AG08396 (cell line): ENCODE measurements at places on chromosomes 12 and 14.
A peak's percentile ranks its signal among the peaks of the same experiment; 100 is the strongest.

GRCh38 chr12:5661811-5662210 is 229.9 kb downstream of the NTF3 start:
- no peak for DNase-seq

DNA sequence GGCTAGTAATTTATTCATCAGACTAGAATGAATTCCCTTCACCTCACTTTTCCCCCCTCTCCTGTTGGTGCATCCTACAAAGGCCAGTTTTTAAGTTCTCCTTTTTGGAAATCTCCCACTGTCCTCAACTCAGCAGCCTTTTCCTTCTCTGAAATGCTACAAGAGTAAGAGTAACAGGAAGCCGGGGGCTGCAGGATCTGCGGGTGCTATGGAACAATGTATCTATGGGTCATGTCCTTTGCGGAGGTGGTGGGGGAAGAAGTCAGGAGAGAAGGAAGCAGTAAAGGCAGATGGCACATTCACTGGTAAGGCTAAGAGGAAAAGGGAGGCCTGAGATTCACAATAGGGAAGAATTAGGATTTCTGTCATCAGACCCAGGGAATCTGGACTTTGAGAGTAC is 22.2 kb upstream of the TESC start:
- DNase-seq, result no peak

- DNase-seq, result no peak
These were observed 8.5 kb downstream of the ATF7 start for GRCh38 chr12:53617700-53618099.

GRCh38 chr12:129605666-129606065 is 298.2 kb downstream of the TMEM132D start:
- no peak for DNase-seq

DNA sequence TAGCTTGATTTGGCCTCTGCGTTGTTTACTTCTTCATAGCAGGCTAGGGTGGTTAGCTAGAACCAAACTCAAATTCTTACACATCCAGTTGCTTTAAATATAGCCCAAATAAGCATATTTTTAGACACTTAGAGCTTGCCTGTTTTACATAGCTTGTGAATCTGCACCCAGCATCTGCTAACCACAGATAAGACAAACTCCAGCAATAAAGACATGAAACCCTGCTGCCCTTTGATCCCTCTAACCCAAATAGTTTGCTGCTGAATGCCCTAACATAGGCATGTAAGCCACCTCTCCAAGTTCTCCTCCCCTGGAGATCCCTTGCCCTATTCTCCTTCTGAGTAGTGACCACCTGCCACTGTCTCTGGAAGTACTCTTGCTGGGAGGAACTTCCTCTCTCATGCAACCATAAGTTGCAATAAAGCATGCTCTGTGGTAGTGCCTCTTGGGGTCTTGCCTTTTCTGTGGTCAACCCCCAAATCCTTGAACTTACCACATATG is 185.6 kb downstream of the TMEM117 start:
- DNase-seq, result no peak

GRCh38 chr14:23245282-23245681 is 7.5 kb downstream of the RNF212B start:
- no peak for DNase-seq

DNA sequence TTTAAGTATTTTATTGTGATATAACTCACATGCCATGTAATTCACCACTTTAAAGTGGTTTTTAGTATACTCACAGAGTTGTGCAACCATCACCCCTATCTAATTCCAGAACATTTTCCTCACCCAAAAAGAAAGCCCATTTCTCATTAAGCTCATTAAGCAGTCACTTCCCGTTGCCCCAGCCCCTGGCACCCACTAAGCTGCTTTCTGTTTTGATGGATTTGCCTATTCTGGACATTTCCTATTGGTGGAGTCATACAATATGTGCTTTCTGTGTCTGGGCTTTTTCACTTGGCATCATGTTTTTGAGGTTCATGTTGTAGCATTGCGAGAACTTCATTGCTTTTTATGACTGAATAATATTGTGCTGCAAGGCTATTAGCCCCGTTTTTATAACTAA is 66.0 kb downstream of the ARL6IP4 start:
- DNase-seq, result no peak

- DNase-seq, result no peak
These were observed 52.9 kb downstream of the ATL1 start for GRCh38 chr14:50612806-50613205.

- no peak for DNase-seq
These were observed 42.9 kb downstream of the P2RX4 start for GRCh38 chr12:121252712-121253345.

- DNase-seq, result peak; percentile 78
These were observed 13.2 kb upstream of the TIGAR start for GRCh38 chr12:4307593-4308333.

DNA sequence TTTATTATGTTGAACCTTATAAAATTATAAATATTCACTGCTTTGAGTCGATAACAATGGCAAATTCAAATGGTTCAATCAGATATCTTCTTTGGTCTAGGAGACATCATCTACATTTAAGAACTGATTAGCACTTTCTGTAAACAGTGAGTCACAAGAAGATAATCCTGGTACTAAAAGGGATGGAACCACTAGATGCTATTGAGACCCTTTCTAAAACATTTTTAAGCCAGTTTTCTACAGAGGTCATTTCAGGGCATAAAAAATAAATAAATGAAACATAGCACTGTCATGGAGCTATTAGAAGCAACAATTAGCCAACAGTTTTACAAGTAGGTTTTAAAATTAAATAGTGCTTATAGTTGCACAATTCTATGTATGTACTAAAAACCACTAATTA is 212.2 kb downstream of the DUSP6 start:
- DNase-seq, result no peak

GRCh38 chr14:101808894-101809670 is 47.6 kb downstream of the PPP2R5C start:
- DNase-seq, result no peak

DNA sequence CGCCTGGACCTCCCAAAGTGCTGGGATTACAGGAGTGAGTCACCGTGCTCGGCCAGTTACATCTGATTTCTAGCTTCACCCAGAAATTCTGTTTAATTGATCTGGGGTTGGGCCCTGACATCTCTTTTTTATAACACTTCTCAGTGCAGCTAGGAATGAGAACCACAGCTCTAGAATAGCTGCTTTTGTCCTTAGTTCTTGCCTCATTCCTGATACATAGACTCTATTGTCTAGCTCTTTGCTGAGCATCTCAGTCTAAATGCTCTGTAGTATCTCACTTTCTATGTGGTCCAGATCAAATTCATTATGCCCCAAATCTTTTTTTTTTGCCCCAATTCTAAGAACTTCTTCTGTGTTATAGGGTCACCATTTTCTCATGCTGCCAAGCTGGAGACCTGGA is 29.9 kb upstream of the FUT8 start:
- DNase-seq, result no peak

- peak; percentile 17 for DNase-seq
These were observed 871.1 kb upstream of the MGAT4C start for GRCh38 chr12:87127272-87127671.

DNA sequence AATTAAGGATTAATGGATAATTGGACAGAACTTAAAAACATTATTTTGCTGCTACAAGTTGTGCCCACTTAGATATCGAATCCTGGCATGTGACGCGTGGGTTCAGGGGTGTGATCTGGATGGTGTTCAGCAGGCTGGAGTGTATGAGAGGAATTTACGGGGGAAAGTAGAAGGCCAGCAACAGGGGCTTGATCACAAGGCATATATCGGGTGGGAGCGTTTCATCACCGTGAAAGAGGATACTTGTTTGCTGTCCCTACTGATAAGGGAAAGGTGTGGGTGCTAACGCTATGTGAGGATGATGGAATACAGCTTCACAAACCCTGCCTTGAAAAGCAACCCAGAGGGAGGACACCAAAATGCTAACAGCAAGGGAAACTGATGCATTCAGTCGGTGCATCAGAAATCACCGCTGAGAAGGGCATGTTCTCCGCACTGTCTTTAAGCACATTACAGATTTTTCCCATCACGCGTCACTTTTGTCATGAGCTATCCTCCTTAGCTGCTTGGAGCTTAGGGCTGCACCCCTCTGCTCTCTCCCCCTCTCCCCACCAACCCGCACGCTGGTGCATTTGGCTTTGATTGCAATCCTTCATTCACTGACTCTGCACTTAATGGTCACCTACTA is 13.4 kb downstream of the HHIPL1 start:
- DNase-seq, result no peak

DNA sequence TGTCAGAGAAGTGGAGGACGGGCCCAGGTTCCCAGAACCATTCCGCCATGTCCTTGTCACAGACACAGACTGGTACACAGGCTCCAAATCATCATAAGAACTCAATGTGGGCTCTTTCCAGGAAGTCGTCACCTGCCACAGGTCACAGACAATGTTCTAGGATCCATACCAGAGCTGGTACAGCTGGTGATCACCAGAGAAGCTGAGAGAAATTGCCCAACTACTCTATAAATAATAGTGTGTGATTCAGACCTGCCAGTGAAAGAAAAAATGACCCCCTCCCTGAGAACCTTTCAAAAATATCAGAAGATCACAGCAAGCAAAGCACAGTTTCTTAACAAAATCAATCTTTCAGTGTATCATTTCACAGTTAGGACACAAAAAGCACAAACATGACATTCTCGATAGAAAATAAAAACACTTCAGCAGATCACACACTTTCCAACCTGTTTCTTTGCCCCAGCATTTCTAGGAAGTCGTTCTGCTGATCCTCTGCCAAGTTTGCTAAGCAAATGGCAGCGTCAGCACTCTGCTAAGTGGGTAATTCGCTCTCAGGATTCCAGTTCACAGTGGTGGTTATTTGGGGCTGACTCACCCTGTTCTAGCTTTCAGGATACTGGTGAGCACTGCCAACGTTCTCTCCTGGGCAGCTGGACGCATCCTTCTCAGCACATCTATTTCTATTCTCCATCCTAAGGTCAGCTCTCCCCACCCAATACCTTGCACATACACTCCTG is 223.3 kb upstream of the SFSWAP start:
- DNase-seq, result no peak

- peak; percentile 59 for DNase-seq
These were observed 58.6 kb downstream of the TBX3 start for GRCh38 chr12:114625294-114625851.

DNA sequence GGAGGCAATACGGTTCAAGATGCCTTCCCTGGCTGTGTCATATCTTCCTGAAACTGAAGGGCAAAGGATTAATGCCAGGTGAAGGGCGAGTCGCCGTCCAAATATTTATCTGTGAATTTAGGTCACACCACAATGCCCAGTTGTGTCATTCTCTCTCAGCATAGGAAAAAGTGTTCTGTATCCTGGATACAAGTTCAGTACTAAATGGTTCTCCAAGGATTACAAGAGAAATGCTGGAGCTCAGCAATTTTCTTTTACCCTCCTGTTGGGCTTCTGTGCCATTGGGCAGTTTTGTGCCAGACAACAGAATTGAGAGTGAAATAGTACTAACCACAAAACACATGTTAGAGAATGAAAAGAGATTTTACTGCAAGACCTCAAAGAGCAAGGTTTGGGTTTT is 493.9 kb downstream of the EGLN3 start:
- DNase-seq, result no peak

DNA sequence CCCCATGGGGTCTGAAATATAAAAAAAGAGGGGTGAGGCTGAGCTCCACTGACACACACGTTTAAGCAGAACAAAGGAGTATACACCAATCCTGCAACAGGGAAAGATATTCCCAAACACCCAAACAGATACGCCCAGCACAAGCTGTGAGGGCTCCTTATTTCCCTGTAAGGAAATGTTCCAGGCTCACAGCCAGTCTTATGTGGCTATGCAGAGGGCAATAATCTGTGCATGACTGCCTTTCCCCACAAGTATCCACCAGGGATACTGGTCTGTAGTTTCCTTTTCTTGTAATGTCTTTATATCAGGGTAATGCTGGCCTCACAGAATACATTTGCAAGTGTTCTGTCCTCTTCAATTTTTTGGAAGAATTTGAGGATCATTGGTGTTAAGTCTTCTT is 141.7 kb upstream of the DAAM1 start:
- DNase-seq, result no peak

DNA sequence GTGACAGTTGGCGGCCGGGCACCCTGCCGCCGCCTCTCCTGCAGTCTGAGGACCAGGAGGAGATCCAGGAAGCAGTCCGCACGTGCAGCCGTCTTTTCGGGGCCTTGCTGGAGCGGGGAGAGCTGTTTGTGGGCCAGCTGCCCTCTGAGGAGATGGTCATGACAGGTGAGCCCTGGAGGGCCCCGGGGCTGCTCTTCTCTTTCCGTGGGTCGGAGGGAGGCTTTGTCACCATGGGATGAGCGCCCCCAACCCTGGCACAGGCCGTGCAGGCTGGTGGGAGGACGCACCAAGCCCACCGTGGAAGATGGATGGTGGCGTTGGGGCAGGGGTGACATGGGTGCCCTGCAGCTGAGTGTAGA is 532 bp downstream of the NOC4L start:
- DNase-seq, result no peak
